Suppressor macrophage treated with lipopolysaccharide for 4 hours (primary cell): ENCODE measurements at places on chromosomes 4 and X.
A peak's percentile ranks its signal among the peaks of the same experiment; 100 is the strongest.

DNA sequence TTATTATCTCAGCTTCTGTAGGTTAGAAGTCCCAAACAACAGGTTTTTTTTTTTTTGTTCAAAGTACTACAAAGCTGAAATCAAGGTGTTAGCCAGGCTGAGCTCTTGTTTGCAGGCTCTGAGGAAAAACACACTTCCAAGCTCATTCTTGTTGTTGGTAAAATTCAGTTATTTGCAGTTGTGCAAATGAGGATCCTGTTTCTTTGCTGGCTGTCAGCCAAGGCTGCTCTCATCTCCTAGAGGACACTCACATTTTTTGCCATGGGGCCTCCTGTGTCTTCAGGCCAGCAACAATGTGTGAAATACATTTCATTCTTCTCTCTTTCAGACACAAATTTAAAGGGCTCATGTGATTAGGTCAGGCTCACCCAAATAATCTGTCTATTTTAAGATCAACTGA, 60.3 kb upstream of the HSD17B10 start:
- DNase-seq = peak; percentile 26

GRCh38 chr4:168541266-168541953, 44.6 kb downstream of the PALLD start:
- DNase-seq = peak; percentile 26

DNA sequence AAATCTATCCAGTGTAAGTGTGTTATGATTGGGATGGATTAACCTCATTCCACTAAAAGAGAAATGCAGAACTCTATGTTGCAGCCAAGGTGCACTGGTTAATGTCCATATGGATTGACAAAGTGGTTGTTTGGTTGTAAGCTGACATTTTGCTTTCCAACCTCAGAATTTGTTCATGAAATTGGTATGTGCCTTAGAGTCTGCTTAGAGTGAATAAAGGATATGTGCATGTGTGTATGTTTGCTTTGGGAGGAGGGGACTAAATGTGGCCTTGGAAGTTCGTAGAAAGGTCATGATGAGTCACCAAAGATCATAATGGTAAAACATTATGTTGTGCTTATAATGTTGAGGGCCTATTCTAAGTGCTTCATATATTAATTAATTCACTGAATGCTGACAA, 44.1 kb upstream of the MBNL3 start:
- no peak for DNase-seq

DNA sequence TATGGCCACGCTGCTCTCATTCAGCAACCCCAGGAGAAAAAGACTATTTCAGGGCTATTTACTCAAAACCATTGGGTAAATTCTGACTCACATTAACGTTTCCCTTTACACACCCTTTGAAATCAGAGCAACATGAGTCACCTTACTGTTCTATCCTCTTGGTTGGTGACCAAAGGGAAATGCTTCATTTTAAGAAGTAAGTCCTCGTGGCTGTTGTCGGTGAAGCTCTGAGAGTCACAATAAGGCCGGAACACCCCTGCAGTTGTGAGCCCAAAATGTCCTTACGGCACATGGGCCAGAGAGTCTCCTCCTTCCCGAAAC, 56.3 kb upstream of the SPRY1 start:
- DNase-seq = peak; percentile 75

DNA sequence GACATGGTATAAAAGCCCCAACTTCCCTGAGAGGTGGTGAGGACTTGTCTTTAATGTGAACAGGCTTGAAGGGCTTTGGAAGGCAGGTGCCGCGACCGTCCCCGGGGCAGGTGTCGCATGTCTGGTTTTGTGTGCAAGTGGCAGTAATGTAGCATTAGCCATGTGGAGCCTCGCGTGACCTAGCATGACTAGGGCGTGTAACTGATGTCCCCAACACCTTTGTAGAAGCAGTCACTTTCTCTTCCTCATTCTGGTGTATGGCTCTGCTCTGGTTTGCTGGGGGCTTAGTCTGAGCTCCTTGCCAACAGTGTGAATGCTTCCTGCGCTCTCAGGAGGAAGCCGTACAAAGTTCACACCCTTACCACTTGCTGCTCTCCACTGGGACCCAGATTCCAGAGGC, 145.7 kb downstream of the AMMECR1 start:
- no peak for DNase-seq

DNA sequence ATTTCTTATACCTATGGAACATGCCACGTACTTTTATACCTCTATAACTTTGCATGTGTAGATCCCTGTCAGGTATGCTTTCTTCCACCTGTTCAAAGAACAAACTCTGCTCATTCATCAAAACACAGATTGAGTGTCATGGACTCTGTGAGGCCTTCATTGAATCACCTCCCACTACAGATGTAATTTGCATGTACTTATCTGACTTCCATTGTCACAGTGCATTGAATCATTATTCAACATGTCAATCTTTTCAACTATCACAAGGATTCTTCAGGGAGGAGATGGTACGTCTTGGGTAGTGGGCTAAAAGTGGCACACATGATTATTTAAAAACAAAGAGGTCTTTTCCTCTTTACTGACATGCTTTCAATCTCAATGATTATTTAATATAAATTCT, 24.1 kb downstream of the SPOCK3 start:
- no peak for DNase-seq

- no peak for DNase-seq
These were observed 86.8 kb upstream of the NPFFR2 start for GRCh38 chr4:71944956-71945355.

DNA sequence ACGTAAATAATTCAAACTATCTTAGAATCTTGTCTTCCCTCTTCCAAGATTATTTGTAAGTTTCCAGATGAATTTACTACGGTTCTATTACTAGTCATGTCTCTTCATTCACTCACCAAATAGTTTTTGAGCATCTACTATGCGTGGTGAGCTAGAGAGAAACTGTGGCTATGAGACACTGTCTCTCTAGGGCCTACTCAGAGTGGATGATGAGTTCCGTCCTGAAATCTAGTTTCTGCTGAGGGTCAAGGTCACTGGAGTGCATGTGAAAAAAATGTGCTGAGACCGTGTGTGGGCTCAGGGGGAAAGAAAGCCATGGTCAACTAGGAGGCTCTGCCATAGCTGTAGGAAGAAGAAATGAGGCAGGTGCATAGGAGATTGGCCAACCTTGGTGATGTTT, 320.2 kb upstream of the GATB start:
- no peak for DNase-seq

- no peak for DNase-seq
These were observed 16.7 kb upstream of the LHFPL1 start for GRCh38 chrX:112696481-112696880.

GRCh38 chr4:166277853-166278252, 404.8 kb downstream of the TLL1 start:
- DNase-seq = no peak

DNA sequence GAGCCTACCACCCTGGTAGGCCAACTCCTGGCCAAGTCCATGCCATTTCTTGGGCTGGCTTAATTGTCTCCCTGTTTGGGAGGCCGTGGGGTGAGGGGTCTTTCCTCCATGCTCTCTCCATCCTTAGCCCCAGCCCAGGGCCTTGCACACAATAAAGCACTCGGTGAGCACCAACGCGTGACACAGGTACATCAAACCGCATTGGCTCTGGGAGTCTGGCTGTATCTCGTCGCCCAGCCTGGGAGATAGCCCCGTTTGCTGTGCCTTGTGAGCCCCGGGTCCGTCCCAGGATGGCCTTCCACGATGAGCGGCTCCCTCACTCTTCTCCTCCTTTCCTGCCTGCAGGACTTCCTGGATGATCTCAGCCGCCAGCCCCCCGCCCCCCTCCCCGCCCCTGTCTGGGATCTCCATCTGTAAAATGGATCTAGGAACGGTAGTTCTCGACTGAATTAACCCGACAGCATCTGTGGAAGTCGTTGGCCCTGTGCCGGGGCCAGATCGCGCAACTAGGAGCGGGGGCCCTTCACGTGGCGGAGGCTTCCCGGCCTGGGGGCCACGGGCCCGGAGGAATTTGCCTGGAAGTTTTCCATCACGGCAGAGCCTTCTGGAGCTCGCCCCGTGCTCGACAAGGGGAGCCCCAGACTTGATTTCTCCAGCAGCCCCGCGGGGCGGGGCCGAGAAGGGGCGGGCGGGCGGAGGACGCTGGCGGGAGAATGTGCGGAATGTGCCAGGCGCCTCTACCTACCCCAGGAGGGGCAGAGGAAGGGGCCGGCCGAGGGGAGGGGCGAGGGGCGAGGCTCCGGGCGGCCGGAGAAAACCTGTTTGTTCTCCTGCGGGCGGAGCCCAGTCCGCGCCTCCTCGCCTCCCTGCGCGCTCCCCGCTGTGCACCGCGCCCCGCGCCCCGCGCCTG, at the start of gene ZNF185:
ZNF185 (plus strand) TSS at position 846 of the 910 bp plus-strand sequence. CDS start 16,423 bp downstream, outside the sequence.
- DNase-seq = no peak

DNA sequence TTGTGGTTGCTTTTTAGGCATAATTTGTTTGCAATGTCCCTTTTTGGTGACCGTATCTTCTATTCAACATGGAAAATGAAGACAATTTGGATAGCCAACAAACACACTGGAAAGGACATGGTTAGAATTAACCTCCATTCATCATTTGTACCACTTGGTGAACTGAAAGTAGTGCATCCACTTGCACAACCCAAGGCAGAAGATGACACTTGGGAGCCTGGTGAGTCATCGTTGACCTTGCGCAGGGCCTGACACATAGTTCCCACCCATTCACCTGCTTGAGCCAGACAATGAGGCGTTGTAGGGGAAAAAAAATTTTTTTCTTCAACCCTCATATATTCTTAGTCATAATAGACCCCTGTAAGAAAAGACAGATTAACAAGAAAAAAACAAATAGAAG, 32.4 kb downstream of the EGF start:
- peak; percentile 79 for DNase-seq

GRCh38 chr4:33187035-33187434, 2466.9 kb downstream of the PCDH7 start:
- DNase-seq = no peak

DNA sequence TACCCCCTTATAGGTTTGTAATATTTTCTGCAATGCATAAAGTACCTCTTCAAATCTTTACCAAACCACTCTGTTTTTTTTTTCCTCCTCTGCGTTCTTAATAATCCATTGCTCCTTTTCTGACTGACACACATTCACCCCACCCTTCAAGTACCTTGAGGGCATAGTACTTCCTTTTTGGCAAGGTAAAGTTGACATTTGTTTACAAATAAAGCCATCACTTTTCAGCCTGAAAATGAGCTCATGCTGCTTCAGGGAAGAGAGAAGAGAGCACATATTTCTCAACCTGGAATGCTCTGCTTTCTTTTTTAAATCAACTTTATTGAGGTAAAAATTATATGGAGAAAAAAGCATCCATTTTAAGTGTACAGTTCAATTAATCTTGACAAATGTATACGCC, 113.9 kb downstream of the AGTR2 start:
- DNase-seq = no peak

DNA sequence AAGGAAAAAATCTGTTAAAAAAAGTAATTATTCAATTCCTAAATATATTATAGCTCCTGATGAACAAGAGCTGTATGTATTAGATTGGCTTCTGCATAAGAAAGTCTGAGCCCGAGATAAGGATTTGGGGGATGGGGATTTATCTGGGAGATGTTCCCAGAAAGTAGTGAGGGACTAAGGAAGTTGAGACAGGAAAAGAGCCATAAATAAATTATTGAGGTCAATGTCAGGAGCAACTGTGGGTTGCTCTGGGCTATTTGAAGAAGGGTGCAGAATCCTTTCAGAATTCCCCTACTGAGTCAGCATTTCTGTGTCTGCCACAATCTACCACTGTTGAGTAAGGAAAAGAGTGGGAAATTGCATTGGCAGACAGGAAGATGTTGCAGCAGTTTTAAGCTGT, 3.1 kb upstream of the TDO2 start:
- DNase-seq = no peak

DNA sequence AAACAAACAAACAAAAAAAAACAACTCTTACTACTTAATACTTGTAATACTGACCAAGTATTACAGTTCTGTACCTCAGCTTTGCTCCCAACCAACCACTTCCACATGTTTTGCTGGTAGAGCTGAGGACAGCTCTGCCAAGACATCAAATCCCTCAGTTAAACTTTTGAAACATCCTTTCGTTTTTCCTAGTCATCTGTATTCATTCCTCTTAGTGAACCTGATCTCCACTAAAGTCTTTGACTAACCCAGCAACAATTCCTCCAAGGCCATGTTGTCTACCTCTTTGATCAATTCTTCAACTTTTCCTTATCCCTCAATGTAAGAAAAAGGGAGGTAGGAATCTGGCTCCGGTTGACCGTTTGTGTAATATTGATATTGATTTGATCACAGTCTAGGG, 247.5 kb downstream of the ARHGAP24 start:
- no peak for DNase-seq

- DNase-seq = no peak
These were observed 904.9 kb upstream of the EPHA5 start for GRCh38 chr4:66575008-66575696.

DNA sequence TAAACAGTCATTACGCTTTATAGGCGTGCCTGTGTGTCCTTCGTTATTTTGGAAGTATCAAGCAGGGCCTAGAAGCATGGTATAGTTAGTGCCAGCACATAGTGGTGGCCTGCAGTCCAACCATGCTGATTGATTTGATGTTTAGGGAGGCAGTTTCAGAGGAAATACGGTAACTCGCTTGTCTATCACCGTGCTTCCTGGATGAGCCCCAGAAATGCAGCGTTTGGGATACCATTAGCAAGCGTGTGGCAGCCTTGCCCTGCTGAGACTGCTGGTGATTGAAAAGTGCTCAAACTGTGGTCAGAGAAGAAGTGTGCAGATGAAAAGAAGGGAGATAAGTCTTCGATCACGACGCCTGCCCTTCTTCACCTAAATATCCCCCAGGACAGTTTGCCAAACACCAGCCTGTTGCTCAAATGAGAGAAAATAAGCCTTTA, 158.4 kb downstream of the CHIC2 start:
- DNase-seq = no peak

- DNase-seq = peak; percentile 76
These were observed 132.4 kb upstream of the USP9X start for GRCh38 chrX:40952855-40953254.

- DNase-seq = no peak
These were observed 253.8 kb downstream of the DHX15 start for GRCh38 chr4:24330573-24330972.

DNA sequence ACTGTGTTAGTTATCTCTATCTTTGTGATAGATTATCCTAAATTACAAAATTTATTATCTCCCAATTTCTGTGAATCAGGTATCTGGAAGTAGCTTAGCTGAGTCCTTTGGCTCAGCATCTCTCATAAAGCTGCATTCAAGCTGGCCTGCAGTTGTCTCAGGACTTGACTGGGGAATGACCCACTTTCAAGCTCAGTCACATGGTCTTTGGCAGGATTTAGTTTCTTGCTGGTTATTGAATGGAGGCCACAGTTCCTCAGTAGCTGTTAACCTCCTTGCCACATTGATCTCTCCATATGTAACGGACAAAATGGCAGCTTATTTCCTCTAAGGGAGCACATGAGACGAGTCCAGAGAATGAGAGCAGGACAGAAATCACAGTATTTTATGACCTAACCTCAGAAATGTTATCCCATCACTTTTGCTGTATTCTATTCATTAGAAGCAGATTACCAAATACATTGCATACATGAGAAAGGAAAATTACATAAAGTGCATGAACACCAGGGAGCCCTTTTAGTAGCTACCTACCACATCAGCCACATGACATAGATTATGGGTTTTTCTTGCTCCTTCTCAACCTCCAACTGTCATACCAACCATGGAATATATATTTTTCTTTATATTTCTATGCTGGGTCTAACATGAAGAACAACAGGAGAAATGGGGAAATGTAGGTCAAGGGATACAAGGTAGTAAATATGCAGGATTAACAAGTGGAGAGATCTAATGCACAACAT, 730.1 kb downstream of the CCSER1 start:
- no peak for DNase-seq
